ENCODE measurements at places on chromosomes 1 and 21.

DNA sequence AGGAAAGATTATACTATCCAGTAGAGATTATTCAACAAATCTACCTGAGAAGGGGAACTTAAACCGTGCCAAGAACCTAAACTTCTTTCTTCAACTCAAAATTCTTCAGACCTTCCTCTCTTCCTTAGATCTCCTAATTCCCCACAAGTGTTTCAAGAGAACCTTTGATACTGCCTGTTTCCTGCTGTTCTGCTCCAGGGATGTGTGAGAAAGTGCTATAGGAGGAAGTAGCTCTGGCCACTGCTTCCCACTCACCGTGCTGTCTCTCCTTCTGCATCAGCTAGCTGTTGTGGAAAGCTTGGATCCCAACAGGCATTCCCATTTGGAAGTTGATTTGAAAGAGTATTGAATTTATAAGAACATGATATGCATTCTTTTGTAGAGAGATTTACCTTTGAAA is 4.5 kb upstream of the NOS1AP start:
- no peak for DNase-seq

DNA sequence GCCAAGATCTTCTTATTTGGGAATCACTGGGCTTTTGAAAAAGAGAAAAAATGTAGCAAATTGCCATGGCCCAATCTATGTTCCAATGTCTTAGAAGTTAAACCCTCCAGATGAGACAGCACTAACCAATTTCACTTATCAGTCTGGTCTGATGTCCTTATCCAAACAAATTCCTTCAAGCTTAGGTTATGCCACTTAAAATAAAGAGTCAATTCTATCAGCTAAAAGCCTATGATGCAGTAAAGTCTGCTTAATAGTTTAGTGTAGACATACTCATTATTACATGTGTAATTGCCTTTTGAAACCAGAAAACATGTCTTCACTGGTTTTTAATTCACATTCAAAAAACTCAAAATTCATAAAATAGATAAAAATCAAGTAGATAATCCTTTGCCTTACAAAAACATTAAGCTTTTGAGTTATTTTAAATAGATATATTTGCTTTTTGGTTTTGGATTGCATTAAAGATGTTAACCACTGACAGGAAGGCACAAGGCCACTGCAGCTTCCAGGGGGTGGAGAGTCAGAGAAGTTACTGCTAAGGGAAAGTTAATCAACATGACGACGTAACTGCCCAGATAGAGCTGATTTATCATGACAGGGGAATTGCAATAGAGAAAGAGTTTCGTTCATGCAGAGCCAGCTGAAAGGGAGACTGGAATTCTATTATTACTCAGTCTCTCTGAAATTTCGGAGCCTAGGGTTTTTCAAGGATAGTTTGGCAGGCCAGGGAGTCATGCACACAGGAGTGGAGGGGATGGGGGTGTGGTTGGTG is 106.1 kb downstream of the MAP3K21 start:
- DNase-seq, result no peak

DNA sequence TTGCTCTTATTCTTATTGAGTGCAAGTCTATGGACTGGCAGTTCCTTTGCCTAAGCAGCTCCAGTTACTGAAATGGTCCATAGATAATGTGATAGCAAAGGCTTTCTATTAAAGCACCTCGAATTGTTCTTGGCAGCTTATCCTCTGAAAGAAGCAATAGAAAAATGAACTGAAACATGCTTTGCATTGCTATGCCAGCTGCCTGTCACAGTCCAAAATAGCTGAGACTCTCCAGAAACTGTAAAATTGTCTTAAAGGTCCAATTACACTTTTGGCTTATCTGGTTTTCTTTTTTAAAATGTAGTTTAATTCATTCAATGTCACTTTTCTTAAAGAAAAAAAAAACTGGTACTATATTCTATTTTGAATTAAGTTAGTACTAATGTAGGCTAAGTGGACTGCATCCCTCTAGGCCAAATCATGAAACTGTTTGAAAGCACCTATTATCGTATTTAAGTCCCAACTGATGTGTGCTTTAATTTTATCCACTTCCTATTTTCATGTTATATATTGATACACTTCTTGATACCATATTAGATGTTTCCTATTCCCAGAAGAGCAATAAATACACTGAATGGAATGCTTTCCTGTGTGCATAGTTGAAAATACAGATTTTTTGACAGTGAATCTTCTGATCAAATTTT is 208.0 kb upstream of the DEPDC1 start:
- DNase-seq, result no peak

- DNase-seq, result no peak
These were observed 8.1 kb upstream of the LEFTY1 start for GRCh38 chr1:225896937-225897549.

DNA sequence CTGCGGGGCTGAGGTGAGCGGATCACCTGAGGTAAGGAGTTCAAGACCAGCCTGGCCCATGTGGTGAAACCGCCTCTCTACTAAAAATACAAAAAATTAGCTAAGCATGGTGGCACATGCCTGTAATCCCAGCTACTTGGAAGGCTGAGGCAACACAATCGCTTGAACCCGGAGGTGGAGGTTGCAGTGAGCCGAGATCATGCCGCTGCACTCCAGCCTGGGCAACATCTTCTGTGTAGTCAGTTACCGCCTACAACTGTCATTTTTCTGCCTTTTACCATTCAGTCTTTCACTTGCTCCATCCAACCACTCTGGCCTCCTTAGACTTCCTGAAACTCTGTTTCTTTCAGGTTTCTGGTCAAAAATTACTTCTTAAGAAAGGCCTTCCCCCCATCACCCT is 2.2 kb downstream of the MYCBP start:
- no peak for DNase-seq

- no peak for DNase-seq
These were observed 111.1 kb downstream of the TLR5 start for GRCh38 chr1:223031733-223032601.

- DNase-seq, result no peak
These were observed 1.9 kb upstream of the HSPB7 start for GRCh38 chr1:16019644-16020277.

- no peak for DNase-seq
These were observed 5.2 kb upstream of the PIGC start for GRCh38 chr1:172448995-172449584.

GRCh38 chr1:229137271-229137670 is 133.6 kb upstream of the RAB4A start:
- DNase-seq, result no peak

DNA sequence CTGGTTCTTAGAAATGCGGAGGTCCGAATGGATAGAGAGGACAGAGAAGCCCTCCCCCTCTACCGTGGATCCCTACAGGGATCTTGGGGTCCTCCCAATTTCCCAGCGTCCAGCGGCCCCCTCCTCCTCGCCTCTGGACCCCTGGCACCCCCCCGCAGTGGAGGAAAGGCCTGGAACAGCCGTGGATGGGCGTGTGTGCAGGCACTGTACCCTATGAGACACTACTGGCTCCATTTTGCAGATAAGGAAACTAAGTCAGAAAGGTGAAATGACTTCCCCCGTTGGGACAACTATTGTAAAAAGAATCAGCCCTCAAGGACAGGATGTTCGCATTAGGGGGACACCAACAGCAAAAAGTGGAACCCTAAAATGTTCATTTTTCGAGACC is 931 bp upstream of the CLSTN1 start:
- DNase-seq, result no peak

GRCh38 chr21:20970691-20971090 is 27.5 kb upstream of the NCAM2 start:
- peak; percentile 41 for DNase-seq

- DNase-seq, result peak; percentile 63
These were observed at the start of gene SPATC1L for GRCh38 chr21:46183910-46184624. Gene SPATC1L (minus strand): TSS chr21:46184459. CDS start chr21:46182816, 1,643 bp downstream.

DNA sequence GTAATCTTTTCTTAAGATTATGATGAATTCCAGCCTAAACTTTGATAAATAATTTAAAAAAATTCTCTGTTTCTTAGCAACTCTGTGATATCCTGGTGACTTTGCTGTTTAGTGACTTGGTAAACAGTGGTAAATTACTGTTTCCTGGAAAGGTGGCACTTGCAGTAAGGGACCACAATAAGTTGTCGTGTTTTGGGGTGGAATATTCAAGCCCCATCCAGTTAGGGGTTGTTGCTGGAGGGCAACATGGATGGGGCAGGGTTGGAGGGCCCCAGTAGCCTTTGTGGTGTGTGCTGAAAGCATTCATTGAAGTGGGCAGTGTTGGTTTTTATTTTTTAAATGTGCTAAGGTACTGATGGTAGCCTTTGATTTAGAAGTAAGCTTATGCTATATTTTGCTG is 30.3 kb downstream of the PRDM2 start:
- no peak for DNase-seq

GRCh38 chr1:15736038-15736891 is at the start of gene SLC25A34:
Gene SLC25A34 (plus strand): TSS chr1:15736258. CDS start chr1:15736486, 228 bp downstream.
- DNase-seq, result no peak

DNA sequence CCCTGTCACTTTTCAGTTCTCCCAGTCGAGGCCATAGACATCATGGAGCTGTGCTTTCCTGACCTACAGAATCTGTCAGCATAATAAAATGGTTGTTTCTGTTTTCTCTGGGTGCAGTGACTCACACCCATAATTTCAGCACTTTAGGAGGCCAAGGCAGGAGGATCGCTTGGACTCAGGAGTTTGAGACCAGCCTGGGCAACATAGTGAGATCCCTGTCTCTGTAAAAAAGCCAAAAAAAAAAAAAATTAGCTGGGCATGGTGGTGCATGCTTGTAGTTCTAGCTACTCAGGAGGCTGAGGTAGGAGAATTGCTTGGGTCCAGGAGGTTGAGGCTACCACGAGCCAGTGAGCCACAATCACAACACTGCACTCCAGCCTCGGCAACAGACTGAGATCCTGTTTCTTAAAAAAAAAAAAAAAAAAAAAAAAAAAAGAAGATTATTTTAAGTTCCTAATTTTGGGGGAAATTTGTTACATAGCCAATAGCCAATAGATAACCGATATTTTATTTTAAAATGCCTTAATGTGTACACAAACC is 196.2 kb downstream of the ADSS2 start:
- DNase-seq, result no peak

DNA sequence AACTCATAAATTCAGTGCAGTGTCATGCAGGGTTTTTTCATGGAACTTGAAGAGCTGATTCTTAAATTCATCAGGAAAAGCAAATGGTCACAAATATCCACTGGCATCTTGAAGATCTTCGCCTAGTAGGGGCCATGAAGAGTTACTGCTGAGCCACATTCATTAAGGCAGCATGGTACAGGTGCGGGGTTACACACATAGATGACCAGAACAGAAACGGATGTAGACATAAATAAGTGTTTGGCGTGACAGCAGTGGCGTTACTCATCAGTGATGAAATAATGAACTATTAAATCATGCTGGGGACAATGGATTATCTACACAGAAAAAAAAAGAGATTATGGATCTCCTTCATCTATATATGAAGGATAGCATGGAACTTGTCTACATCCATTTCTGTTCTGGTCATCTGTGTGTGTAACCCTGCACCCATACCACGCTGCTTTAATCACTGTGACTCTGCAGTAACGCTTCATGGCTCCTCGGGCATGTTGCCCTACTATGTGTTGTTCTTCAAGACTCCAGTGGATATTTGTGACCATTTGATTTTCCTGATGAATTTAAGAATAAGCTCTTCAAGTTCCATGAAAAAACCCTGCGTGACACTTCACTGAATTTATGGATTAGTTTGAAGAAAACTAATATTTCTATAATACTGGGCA is 161.3 kb downstream of the GALNT2 start:
- no peak for DNase-seq

- DNase-seq, result no peak
These were observed 32.4 kb upstream of the RGS7 start for GRCh38 chr1:241389400-241389799.

DNA sequence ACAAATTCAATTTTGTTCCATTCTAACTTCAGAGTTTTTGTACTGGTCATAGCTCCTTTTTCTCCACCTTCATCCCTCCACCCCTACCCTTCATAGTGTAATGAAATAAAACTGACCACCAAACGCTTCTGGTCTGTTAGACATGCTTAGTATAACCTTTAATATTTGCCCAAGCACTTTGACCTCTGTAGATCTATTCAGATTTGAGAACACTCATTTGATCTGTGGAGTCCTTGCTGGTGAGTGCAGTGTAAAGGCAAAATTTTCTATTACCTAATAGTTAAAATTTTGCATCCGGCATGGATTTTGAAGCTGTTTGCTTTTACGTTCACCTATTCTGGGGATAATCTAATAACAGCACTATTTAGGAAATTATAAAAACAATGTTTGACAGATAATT is 41.2 kb downstream of the TMEM200B start:
- DNase-seq, result no peak

DNA sequence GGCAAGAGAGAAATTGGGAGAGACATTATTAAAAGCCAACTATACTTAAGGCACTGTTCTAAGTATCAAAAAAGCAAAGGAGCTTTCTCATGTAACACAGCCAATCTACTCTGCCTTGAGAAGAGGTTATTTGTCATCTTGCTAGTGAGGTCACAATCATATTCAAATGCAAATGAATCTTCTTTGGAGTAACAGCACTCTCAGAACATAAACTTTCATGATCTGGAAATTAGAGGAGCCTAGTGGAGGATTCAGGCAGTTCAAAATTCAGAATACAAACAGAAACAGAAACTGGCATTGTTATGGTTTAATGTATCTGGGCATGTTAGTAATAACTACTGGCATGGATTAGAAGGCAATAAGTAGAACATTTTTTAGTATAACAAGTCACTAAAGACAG is 57.4 kb downstream of the ARID4B start:
- DNase-seq, result no peak

DNA sequence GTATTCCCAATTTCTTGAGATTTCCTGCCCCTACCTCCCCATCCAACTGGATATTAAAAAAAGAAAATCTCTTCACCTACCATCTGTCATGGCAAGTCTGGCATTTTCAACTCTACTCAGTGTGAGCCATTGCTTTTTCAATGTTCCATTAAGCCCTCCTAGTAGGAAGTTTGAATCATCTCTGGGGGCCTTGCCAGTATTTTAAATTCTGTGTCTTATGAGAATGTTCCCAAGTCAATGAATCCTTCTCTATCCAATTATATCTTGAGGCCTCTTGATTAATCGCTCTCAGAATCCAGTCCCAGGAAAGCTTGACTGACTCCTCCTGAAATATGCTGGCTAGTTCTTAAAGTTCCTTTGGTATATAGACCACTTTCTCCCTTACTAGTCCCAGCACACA is 91.5 kb downstream of the NGF start:
- DNase-seq, result no peak

- DNase-seq, result no peak
These were observed 160.2 kb downstream of the DENND1B start for GRCh38 chr1:197614916-197615692.

DNA sequence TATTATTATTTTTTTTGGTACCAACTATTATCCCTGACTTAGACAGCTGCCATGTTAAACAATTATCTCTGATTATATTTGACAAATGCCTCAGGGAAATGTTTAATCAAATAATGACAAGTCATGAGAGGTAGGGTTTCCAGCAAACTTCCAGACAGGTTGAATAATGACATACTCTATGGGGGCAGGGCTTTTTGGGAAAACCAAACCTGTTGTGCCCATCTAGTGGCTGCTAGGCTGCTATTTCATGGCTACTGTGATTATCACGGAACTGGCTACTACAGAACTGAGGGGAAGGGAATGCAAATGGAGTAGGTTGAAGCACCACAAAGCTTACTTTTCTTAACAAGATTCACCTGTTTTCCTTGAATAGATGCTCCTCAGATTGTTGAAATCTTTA is 77.6 kb downstream of the DUSP10 start:
- DNase-seq, result no peak

Data from posterior cingulate gyrus (tissue), 11 donors.